Panc1 (cell line): ENCODE measurements at places on chromosomes 4 and X. TPM values are rescaled to one million over a fixed set of nuclear protein-coding genes. Genes with fewer than 3 reads are reported as not detected.

Gene SLC7A11
- total RNA-seq: 6.4 TPM

Gene GAGE2A
- total RNA-seq: not detected

Gene PNMA6F
- not detected for total RNA-seq

DNA sequence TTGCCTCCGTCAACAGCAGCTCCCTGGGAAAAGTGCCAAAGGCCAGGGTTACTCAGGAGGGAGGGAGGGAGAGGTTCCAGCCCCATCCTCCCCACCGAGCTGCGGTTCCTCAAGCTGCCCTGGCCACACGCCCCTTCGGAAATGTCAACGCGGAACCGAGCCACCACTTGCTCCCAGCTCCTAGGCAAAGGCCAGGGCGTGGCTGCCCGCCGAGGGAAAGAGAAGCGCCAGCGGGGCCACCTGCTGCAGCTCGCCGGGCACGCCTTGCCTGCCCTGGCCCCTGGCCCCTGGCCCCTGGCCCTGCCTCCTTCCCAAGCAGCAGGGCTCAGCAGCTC lies 15.3 kb downstream of the SLC6A8 start:
- no peak for DNase-seq

DNA sequence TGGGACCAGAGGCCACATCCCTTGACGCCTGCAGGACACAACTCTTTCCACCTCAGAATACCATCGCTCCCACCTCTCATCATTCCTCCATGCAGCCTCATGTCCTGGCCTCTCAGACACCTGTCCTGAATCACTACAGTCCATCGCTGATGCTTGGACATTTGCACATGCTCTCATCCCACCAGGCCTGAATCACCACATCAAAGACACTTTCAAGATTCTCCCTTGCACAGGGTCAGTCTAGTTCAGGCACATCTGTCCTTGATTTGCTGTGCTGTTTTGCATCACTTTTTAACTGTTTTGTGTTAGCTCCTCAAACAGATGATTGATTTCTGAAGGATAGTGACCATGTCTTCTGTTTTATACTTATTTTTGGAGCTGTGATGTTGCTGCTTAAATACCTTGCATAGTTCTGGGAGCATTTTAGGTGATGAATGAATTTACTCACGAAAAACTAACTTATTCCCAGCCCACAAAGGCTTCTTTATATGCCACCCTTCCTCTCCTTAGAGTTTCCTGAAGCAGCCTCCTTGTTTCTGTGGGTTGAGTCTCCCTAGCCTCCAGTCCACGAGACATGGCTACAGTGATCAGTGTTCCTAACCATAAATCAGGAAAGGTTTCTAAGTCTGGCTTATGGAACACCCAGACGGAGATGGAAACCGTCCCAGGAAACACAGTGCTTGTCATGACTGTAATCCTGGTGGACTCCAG lies 2.6 kb downstream of the FAM114A1 start:
- DNase-seq: no peak

DNA sequence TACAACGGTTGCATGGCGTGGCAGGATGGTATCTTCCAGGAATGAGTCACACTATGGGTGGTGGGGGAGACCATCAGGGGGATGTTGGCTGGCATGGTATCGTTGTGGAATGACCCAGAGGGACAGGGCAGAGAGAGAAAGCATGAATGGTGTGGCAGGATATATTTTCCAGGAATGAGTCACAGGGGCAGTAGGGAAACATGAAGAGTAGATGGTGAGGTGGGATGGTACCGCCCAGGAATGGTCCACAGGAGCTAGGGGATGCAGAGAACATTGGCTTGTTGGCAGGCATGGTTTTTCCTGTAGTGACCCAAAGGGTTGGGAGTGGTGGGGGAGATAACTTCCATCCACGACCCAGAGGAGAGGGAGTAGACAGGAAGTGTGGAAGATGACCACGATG lies 62.4 kb downstream of the MAOA start:
- no peak for DNase-seq
